ENCODE measurements at places on chromosomes 5 and 9.

DNA sequence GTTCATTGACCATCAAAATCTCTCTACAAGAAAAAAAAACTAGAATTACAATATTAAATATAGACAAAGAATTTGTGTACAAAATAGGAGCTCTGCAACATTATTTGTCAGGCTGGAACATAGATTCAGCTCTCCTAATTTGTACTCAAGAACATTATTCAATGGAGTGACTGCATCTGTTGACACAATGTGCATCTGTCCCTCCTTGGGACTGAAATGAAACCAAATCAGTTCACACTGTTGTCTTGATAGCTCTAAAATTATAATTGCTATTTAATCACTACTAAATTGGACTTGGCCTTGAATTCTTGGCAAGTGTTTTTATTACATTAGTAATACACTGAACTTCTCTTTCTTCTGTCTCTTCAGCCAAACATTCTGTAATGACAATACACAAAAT is 47.7 kb downstream of the FTMT start:
- no peak for DNase-seq

DNA sequence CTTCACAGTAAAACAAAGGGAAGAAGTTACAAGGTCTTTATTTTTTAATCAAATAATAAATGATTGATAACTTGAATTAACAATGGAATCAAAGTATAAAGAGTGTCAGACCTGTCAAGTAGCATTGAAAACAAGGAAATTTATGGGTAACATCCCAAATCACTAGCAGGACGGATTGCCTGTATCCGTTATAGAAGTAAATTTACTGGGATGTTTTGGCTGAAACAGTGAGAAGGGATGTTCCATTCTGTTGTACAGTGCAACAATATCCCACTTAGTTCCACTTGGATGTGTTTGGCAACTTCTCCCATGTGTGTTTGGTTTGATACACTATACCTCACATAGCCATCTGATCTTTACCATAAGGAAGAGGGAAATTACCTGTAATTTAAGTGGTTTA is 421.0 kb upstream of the CHD1 start:
- DNase-seq, result no peak

GRCh38 chr5:181112476-181112875 is 18.5 kb downstream of the OR2V1 start:
- no peak for DNase-seq

DNA sequence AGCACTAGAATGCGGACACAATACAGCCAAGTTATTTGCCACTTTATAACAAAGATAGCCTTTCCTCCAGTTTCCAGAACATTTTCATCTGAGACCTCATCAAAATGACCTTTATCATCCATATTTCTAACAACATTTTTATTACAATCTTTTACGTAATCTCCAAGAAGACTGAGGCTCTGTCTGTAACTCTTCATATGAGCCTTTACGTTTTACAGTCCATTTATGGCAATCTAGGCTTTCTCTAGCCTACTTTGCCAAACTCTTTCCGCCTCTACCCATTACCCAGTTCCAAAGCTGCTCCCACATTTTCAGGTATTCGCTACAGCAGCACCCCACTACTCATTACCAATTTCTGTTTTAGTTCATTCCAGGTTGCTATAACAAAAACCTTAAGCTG is 8.2 kb upstream of the SEMA5A start:
- DNase-seq, result no peak

DNA sequence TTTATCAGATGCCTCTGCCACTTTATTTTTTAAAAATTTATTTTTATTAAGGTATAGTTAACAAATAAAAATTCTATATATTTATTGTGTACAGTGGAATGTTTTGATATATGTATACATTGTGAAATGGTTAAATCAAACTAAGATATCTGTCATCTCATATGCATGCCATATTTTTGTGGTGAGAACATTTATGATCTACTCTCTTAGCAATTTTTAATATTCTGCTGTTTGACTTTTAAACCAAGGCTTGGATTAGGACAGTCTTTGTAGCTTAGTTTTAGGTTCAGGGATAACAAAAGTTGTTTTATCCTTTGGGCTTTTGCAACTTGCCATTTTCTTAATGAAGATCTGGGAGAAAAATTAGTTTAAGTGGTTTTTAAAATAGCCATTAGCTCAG is 46.0 kb upstream of the CDKN2B start:
- no peak for DNase-seq

- DNase-seq, result no peak
Observed at GRCh38 chr9:123208626-123209174, 59.7 kb downstream of the STRBP start.

DNA sequence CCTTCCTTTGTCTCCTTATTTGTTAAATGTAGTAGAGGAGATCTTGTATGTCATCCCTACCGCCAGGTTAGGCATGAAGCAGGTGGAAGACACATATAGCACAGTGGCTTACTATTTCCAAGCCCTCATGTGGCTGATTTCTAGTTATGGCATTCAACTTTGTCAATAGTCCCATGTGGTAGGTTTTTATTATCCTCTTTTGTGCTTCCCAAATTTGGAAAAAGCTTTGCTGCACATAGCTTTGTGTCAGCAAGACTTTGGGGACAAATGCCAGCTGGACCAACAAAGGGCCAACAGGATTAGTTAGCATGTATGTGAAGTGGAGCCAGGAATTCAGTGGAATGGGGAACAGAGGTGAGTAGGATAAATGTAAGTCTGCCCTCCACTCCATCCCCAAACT is 276.3 kb downstream of the PSAT1 start:
- DNase-seq, result no peak

GRCh38 chr9:4617752-4618151 is 44.3 kb upstream of the PLPP6 start:
- no peak for DNase-seq

- DNase-seq, result no peak
Observed at GRCh38 chr9:128898382-128898781, 16.4 kb downstream of the LRRC8A start.

DNA sequence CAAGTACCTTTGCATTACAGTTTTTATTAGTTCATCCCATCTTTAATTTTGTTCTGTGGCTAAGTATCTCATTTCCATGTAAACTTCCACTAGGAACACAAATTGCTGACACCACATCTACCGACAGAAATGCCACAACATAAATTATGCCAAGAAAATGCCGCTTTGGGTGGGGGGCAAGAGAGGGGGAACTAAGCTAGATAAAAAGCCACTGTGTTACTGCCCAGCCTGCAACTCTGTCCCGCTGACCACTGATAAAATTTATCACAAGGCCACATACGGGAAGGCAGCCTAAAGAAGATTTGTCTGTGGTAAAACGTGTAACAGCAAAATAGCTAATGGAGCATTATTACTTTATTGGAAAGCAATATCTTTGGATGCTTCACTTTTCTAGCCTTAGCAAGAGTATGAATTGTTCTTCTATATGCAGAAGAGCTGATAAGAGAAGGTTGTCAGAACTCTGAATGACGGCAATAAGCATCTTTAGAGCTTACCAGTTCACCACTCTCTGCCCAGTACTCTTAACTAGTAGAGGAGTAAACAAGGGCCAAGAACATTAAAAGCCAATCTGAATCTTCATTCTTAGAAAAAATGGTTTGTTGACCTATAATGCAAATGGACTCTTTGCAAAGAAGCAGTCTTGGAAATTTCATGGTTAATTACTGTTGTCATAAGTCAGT is 172.2 kb upstream of the MEF2C start:
- DNase-seq, result no peak

DNA sequence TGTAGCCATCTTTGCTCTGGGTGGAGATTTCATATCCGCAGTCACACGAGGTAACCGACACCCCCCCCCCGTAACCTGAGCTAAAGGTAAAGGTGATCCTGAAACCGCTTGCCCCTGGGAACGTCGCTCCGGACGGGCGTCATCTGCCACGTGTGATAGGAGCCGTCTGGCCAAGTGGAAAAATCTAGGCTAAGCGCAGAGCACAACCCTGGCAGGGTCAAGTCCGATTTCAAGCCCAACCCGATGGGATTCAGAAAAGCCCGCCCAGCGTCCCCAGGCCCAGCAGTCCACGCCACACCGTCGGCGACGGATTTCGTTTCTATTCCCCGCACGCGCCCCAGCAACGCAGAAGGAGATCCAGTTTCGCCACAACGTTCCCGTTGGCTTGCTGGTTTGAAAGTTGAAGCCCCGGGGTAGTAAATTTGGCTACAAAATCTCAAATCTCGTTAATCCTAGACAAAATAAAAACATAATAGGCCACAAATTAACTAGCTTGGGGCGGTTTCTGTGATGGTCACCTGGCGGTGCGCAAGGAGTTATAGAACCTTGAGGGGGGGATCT is 32.4 kb upstream of the NFIB start:
- DNase-seq, result no peak

DNA sequence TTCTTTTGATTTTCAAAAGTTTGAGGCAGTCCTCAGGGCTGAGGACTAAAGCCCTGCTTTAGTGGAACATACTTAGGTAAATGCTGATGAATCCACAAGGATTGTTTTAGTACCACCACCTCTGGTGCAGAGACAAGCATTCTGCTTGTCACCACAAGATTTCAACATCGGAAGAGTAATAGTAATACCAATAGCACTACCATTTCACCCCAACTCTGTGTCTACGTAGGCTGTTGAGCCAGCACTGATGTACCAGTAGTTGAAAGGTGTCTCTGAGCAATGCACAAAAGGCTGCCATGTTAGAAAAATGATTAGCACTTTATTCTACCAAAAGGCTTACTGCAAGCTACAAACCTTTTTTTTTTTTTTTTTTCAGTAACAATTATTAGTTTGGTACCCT is 213.2 kb upstream of the SLC24A2 start:
- DNase-seq, result no peak

DNA sequence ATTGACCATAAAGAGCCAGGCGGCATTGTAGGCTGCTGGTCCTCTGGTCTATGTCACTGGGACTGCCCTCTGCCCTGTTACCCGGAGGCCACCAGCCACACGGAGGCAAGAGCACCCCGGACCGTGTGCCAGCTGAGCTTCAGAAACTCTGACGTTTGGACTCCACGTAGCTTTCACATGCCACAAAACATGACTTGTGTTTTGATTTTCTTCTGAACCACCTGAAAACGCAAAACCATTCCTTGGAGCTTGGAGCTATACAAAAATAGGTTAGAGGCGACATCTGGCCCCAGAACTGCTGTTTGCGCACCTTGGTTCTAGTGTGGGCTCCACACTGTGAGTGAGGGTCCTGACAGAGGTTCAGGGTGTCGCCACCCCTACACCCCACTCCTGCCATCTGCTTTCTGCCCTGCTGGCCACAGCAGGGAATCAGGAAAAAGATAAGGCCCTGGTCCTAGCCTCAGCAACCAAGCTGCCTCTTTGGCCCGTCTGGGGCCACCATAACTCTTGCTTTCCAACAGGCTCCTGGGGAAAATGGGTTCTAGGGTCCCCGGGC is 151.3 kb upstream of the IRX2 start:
- DNase-seq, result no peak

DNA sequence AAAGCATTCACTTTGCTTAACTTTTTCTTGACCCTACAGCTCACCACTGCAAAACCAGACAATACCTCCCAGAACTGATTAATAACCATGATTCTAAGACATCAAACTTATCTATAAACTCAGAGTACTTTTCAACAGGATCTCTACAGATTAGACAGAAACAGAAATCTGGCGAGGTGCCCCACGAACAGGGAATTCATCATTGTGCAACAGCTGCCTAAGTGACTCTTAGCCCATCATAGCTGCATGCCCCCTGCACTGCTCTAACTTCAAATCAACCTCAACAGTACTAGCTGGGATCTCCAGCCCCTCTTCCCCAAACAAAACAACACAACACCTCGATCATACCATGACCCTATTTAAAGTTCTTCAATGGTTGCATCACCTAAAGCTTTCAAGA is 16.1 kb upstream of the COL23A1 start:
- no peak for DNase-seq

Data from iPS DF 19.7 (cell line).